Stomach (tissue), 19 donors: ENCODE measurements at places on chromosomes 3 and 15. TPM values are rescaled to one million over a fixed set of nuclear protein-coding genes. Genes with fewer than 3 reads are reported as not detected.

The GHSR gene
- total RNA-seq, result not detected

GRCh38 chr3:61768284-61769037 lies 207.1 kb downstream of the PTPRG start:
- H3K27ac ChIP-seq, result no peak overlapping the region
- no peaks in the 10 kb centered on the region for H3K4me1 ChIP-seq
- H3K36me3 ChIP-seq, result no peaks in the 10 kb centered on the region
- no peaks in the 10 kb centered on the region for H3K27me3 ChIP-seq
- H3K4me3 ChIP-seq, result no peak overlapping the region
- no peak for DNase-seq

The SCG5 gene
- total RNA-seq, result 16.5 TPM

- peaks cover 40% of the 10 kb centered on the region for H3K36me3 ChIP-seq
- peaks cover 16% of the 10 kb centered on the region for H3K4me1 ChIP-seq
- no peak overlapping the region for H3K4me3 ChIP-seq
- no peak overlapping the region for H3K27ac ChIP-seq
These were observed 39.2 kb downstream of the CCK start for GRCh38 chr3:42226470-42227425.

GRCh38 chr3:140843656-140844055 lies 98.0 kb upstream of the SLC25A36 start:
- no peaks in the 10 kb centered on the region for H3K36me3 ChIP-seq
- H3K27ac ChIP-seq, result no peak overlapping the region
- DNase-seq, result no peak
- no peaks in the 10 kb centered on the region for H3K27me3 ChIP-seq

- no peaks in the 10 kb centered on the region for H3K36me3 ChIP-seq
- H3K4me3 ChIP-seq, result no peak overlapping the region
- no peaks in the 10 kb centered on the region for H3K4me1 ChIP-seq
- no peaks in the 10 kb centered on the region for H3K27me3 ChIP-seq
These were observed 26.6 kb downstream of the DIPK2A start for GRCh38 chr3:143998266-143998665.

DNA sequence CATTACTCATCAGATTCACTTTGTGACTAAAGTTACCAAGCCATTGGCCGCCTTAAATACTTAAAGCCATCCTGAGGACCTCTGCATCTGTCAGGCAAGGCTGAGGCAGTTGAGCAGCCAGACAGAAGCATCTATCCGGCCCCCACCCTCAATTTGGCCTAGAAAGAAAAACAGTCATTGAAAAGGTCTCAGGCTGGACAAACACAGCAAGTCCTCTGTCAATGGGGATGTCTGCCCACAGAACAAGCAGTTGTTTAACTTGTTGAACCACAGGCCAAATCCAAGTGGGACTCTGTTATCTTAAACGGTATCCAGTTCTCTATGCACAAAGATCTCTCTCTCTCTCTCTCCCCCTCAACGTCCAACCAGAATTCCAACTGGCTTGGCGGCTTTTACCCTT lies 2.8 kb downstream of the ZIC4 start:
- DNase-seq, result no peak
- H3K27ac ChIP-seq, result no peak overlapping the region
- no peaks in the 10 kb centered on the region for H3K4me1 ChIP-seq
- H3K36me3 ChIP-seq, result no peaks in the 10 kb centered on the region
- H3K27me3 ChIP-seq, result peaks cover 60% of the 10 kb centered on the region

The SPINK8 gene
- not detected for total RNA-seq

DNA sequence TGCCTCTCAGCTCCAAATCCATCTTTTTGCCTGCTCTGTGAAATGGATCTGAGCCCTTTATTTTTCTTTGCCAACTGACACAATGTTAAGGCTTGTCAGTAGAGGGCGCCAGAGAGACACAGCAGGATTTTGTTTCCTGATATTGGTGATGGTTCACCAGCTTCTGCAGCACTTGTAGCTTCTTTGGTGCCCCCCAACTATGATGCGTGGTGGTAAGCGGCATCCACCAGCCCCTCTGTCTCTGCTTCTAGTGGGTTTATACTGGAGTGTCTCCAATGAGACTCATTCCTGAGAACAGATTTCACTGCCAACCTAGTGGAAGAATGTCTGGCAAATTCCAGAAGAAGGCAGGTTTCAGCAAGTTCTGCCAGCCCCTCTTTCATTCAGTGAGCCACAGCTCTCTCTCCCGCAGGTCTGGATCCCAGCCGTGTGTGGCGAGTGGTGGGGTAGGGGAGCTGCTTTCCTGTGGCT lies 471.9 kb upstream of the FRG2C start:
- H3K36me3 ChIP-seq, result no peaks in the 10 kb centered on the region
- H3K4me3 ChIP-seq, result no peak overlapping the region
- no peak overlapping the region for H3K27ac ChIP-seq

DNA sequence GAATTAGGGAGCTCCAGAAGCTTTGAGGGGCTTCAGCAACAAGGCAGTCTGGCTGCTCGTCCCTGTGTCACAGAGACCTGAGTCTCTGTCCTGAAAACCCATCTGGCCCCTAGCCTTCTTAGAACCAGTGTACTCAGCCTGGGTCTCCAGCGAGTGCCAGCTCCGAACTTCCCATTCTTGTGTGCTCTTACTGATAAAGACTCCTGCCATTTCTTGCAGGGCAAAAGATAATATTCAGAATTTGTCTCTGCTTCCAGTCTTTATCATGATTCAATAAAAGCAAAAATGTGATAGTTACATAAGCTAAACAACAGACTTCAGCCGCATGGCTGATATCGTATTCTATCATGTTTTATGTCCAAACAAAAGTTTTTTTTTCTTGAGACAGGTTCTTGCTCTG lies 36.0 kb upstream of the BCL2A1 start:
- no peak for DNase-seq
- no peaks in the 10 kb centered on the region for H3K36me3 ChIP-seq
- no peaks in the 10 kb centered on the region for H3K4me1 ChIP-seq
- no peaks in the 10 kb centered on the region for H3K27me3 ChIP-seq
- H3K4me3 ChIP-seq, result no peak overlapping the region

The EID1 gene
- total RNA-seq, result 79.9 TPM

The MELTF gene
- 3.5 TPM for total RNA-seq

GRCh38 chr3:16740515-16740914 lies 135.3 kb upstream of the DAZL start:
- no peak overlapping the region for H3K27ac ChIP-seq
- H3K27me3 ChIP-seq, result no peaks in the 10 kb centered on the region
- H3K4me3 ChIP-seq, result no peak overlapping the region
- H3K4me1 ChIP-seq, result no peaks in the 10 kb centered on the region
- no peaks in the 10 kb centered on the region for H3K36me3 ChIP-seq
- DNase-seq, result no peak

GRCh38 chr3:16866571-16866970 lies 18.2 kb upstream of the PLCL2 start:
- no peaks in the 10 kb centered on the region for H3K27me3 ChIP-seq
- no peak for DNase-seq
- H3K27ac ChIP-seq, result no peak overlapping the region
- H3K36me3 ChIP-seq, result no peaks in the 10 kb centered on the region
- H3K4me3 ChIP-seq, result no peak overlapping the region

The MRPL46 gene
- 18.7 TPM for total RNA-seq

DNA sequence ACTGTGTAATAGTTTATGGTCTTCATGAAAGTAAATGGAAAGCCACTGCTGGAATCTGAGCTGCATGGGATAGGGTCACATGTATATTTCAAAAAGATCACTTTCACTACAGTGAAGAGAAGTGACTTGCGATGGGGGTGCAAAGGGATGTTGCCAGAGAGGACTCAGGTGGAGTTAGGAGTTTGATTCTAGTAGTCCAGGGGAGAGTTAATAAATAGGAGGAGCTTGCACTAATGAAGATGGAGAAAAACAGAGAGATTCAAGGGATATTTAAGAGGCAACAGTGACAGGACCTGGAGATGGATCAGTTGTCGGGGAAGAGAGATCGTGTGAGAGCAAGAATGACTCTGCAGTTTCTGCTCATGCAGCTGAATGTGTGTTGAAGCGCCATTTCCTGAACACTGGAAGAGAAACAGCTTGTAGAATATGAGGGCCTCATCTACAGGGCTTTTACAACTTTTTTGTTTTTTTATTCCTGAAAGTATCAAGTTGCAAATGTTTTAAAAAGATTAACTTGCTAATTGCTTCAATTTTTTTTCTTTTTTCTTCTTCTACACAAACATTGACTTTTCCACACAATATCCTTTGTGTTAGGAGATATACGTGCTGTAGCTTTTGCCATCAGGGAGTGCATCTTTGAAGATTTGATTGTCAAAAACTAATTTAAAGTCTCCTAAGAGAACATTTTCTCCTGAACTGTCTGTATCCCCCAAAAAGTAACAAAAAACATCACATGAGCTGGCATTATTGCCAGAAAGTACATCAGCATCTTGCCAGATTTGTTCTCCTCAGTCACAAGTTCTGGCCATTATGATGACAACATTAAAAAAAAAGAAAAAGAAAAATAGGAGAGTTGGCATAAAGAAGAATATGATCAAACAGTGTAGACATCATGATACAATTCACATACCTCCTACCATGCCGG lies 37.5 kb downstream of the SETMAR start:
- H3K36me3 ChIP-seq, result no peaks in the 10 kb centered on the region
- H3K27ac ChIP-seq, result no peak overlapping the region
- no peaks in the 10 kb centered on the region for H3K27me3 ChIP-seq
- H3K4me3 ChIP-seq, result no peak overlapping the region

DNA sequence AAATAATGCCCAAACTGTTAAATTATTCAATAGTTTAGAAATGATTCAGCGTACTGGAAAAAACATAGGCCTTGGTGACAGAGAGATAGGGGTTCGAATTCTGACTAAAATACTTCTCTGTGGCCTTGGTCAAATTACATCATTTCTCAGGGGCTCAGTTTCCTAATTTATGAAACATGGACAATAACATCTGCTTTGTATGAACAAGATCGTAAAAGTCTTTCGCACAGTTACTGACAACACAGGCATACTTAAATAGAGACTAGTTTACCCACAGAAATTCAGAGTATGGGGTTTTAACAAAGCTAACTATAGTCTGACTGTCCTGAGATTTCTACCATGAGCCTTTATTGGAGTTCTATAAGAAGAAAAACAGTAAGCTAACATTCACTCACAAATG lies 440.4 kb downstream of the FHIT start:
- H3K27ac ChIP-seq, result no peak overlapping the region
- no peaks in the 10 kb centered on the region for H3K4me1 ChIP-seq
- no peaks in the 10 kb centered on the region for H3K27me3 ChIP-seq
- H3K36me3 ChIP-seq, result no peaks in the 10 kb centered on the region

DNA sequence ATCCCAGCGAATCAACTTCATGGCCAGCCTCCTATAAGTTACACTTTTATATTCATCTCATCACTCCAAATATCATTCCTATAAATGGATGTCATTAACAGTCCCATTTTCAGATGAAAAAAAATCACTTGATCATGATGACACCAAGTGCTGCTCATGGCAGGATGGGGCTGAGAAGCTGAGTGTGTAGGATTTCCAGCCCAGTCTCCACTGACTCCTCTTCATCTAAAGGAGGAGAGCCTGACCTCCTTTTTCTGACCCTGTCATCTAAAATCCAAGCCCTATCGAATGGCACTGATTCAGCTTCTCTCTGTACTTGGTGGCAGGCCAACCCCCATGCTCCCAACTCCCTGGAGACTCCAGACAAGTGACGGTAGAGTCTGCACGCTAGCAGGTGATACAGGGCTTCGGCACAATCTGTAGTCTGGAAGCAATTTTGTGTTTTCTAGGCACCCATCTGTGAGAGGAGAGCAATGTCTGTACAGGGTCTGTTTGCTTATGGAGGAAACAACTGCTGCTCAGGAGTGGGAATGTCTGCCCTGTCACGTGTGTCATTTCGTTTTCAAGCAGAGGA lies 103.2 kb downstream of the EPHB1 start:
- no peaks in the 10 kb centered on the region for H3K27me3 ChIP-seq
- no peak for DNase-seq
- no peak overlapping the region for H3K4me3 ChIP-seq
- H3K36me3 ChIP-seq, result no peaks in the 10 kb centered on the region
- H3K27ac ChIP-seq, result no peak overlapping the region

DNA sequence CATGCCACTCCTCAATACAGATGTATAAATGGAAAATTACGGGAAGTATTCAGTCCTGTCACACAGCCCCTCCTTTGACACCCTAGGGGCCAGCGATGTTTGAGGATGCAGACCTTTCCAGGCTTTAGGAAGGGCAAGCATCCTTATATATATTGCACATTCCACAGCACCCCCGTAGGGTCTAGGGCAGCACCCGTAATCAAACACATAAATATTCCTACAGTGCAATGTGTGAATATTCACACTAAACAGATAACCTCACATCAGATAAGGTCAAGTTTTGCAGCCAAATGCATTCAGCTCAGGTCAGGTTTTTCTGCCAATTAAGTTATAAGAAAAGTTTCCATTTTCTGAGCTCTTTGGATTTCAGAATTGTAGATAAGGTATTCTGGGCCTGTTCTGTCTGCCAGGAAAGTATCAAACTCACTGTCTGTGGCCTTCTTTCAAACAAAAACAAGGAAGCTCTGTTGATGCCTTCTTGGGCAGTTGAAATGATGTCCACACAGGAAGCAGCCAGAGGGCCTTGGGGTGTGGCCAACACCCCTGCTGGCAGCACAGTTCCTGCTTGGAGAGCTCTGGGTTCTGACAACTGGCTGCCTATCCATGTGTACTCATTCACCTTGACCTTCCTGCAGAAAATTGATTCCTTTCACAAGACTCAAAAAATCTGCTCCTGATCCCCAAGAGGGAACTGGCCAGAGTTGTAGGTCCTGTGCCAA lies 427.0 kb downstream of the NTRK3 start:
- no peak overlapping the region for H3K27ac ChIP-seq
- no peaks in the 10 kb centered on the region for H3K27me3 ChIP-seq
- H3K4me1 ChIP-seq, result no peaks in the 10 kb centered on the region
- no peak for DNase-seq

The PLA2G4F gene
- total RNA-seq, result 15.6 TPM

DNA sequence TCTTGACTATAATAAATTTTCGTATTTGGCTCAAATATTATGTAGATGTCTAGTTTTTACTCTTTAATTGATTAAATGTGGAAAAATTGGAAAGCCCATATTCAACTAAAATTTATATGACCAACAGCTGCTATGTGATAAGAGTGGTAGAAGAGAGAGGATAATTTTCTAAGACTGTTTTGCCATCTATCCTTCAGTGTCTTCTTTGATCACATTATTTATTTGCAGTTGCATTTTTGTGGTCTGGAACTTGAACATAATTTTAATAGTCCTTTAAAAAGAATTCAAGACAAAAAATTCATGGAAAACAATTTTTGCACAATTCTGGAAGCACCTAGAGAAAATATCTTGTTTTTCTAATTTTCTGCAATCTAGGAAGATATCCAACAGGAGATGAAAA lies 213.3 kb upstream of the THBS1 start:
- no peak for DNase-seq
- H3K4me3 ChIP-seq, result no peak overlapping the region
- no peaks in the 10 kb centered on the region for H3K36me3 ChIP-seq
- H3K27me3 ChIP-seq, result no peaks in the 10 kb centered on the region
- H3K27ac ChIP-seq, result no peak overlapping the region

DNA sequence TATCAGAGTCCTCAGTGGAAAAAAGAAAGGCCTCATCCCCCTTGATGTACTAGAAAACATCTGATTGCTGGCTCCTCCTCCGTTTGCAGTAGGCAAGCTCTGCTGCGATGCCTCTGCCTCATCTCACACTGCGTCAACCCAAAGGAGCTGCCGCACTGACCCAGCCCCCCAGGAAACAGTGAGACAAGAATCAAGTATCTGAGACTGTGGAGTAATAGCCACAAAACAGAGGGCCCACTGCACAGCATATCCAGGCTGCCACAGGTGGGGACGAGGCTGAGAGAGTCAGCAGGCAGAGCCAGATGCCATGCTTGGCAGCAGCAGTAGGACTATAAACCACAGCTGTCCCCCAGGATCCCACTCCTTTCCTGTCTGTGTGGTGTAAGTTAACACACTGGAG lies 165.9 kb downstream of the STAC start:
- no peaks in the 10 kb centered on the region for H3K4me1 ChIP-seq
- DNase-seq, result no peak

GRCh38 chr3:187616307-187616972 lies 53.8 kb downstream of the SST start:
- no peaks in the 10 kb centered on the region for H3K36me3 ChIP-seq
- H3K27ac ChIP-seq, result no peak overlapping the region
- H3K27me3 ChIP-seq, result no peaks in the 10 kb centered on the region
- peak; percentile 70 for DNase-seq

The SLC12A8 gene
- 24.5 TPM for total RNA-seq
